ENCODE measurements at places on chromosomes 1 and 21.

DNA sequence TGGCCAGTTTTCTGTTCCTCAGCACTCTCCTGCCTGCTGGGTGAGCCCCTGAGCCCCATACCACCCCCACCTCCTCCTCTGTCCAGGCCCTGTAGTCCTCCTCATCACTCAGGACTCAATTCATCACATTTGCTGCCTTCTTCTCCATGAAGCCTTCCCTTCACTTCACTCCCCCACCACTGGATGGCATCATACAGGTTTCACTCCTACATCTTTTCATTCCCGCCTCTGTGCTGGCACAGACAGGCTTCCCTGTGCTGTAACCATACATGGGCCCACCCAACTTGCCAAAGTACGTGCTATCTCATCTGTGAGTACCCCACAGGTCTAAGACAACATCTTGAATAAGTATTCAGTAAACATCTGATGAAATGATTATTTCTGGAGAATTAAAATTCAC is 56.9 kb downstream of the SLC45A1 start:
- no peak for DNase-seq

DNA sequence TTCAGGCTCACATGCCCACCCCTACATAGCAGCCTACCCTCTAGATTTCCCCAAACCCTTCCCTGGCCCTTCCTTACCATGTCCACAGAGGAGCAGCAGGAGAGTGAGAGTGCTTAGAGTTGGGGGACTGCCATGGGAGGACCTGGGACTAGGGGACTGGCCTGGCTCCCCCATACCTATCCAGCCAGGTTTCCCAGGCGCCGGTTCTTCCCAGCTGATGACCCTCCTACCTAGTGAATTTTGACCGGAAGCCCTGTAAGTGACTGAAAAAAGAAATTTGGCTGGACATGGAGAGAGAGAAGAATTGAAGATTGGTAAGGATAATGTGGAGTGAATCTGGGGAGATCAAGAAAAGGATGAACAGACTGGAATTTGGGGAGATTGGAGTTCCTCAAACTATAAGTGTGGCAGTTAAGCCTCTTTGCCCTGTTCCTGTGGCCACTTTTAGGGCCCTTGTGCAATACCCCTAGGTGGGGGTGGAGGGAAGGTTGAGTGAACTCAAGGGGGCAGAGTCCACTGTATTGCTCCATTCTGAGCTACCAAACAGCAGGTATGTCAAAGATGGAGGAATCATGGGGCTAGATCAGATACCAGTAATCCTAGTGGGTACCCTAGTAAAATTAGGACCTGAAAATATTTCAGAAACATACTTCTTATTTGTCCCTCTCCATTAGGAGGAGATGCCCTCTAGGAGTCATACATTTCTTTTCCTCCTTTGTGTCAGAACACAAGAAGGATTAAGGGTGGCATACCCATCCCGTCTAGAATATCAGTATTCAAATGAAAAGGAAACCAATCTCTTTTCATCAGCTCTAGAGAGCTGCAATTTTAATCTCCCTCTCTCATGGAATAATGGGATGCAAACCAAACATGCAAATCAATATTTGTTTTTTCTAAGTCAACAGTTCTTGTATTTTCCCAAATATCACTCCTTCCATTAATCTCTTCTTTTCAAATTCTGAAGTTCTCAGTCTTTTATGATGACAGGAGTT is 1.2 kb downstream of the HJV start:
- no peak for DNase-seq

DNA sequence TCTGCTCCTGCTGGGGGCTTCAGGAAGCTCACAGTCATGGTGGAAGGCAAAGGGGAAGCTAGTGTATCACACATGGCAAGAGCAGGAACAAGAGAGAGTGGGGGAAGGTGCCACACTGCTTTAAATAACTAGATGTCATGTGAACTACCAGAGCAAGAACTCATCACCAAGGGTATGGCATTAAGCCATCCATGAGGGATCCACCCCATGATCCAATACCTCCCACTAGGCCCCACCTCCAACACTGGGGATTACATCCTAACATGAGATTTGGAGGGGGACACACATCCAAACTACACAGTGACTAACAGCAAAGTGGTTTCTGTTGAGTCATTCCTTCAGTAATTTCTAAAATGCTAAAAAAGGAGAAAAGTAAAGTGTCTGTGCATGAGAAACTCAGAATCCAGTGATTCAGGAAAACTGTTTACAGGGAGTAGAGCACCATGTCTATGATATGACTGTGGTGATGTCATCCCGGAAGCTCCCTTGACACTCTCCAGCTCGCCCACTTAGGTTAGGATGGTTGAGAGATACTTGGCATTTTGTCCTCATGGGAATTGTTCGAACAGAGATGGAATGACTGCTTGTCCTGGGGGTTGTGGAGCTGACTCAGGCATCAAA is 50.3 kb downstream of the CHD1L start:
- DNase-seq: no peak

DNA sequence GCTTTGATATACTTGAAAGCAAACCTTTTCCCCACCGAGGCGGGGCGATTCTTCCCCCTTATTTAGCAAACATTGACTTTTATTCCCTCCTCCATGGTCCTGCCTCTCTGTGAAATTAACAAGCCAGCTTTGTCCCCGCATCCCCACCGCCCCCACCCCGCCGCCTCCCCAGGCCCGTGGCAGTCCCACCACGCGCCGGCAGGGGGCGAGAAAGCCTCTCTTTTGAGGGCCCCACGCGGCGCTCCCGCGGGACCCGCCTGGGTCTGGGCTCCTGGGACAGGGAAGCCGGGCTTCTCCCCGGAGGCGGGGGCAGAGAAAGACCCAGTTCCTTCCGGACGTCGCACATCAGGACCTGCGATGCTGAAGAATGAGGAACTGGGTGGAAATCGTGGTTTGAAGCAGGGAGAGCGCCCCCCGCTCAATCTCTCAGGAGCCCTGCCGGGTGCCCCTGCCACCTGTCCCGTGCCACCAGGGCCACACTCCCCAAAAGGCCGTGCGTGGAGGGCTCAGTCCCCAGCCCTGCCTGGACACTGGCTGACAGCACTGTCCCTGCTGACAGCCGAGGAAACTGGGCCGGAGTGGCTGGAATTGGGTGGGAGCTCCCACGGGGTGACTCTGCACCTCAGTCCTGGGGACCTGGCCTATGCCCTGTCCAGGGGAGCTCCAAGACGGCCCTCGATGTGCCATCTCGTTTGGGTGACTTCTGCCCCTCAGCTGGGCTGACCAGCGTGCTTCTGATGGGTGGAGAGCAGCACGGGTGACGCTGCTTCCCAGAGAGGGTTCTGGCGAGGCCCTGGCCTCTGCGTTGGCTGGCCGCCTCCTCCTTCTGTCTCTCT is 8.6 kb upstream of the ACTRT2 start:
- peak; percentile 43 for DNase-seq

DNA sequence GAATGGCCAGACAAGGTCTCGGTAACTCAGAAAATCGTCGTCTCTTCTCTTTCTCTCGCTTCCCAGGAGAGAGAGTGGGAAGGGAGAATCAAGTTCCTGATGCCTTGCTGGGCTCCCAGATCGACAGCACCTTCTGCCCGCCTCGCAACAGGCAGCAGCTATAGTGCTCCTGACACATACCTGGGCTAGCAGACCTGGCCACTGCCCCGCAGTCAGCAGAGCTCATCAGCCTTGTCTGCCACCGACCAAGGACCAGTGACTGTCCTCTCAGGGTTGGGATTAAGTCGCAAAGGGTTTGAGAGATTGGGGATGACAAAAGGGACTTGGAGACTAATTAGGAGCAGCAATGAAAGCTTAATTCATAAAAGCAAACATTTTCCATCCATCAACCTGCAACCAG is 4.1 kb downstream of the RUNX3 start:
- no peak for DNase-seq

DNA sequence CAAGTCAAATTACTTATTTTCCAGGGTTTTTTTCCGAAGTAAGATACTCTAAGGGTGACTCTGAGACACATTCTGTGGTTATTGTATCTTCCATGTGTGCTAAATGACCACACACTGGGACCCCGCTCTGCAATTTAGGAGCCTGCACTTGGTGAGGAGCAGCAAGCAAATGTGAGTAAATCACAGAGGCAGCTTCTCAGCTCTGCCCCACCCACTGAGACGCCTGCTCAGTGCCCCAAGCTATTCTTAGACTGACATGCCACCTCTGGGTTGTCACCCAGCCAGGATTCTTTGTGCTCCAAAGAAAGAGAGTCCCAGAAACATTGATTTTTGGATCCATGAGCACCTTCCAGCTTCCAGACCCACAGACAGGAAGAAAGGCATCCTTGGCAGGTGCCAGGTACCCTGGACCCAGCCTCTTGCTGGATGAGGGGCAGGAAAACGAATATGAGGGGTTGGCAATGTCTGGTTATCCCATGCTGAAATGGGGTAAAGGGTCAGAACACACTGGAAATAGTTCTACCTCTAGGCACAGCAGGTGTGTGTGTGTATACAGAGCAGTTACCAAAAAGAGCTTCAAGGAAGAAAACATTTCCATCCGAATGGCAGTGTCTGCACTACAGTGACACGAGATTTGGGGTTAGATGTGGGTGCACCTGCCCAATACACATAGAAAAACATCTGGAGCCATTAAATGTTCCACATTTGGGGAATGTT is 41.2 kb downstream of the TNR start:
- no peak for DNase-seq
